ENCODE measurements at places on chromosomes 4 and X.

GRCh38 chrX:13470685-13470977 lies 98.8 kb upstream of the EGFL6 start:
- no peak for DNase-seq

DNA sequence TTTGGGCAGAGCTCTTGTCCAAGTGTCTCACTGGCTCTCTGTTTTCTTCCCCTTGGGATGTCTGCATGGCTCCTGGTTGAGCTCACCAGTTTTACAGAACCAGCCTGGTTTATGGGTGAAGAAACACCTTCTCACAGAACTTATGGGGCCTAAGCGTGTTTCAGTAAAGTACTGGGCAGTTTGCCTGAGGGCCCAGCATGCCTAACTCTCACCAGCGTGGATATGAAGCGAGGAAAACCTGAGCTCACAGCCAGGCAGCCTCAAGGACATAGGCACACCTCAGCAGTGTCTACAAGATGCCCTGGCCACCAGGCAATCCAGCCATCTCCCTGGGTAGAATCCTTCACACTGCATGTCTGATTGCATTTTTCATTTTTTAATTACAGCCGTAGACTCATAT lies 9.2 kb downstream of the NHSL2 start:
- DNase-seq, result no peak

DNA sequence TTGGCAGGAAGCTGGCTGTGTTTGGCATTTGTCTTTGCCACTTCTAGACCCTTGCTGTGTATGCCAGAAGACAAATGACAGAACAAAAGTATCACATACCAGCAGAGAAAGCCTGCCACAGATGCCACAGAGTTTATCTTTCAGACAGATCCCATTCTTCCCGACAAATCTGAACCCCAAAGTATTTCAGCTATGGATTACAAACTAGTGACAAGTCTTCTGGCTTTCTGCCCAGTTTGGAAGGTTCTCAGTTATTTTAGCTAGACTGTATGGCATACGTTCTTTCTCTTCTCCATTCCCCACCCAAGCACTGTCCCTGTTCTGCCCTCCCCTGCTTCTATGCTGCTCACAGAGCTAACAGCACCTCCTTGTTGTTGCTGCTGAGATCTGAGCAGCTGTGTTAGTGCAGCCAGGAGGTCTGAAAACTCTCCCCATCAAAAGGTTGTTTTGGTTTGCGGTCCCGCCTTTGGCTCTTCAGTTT lies 236.7 kb downstream of the FRAS1 start:
- DNase-seq, result no peak

DNA sequence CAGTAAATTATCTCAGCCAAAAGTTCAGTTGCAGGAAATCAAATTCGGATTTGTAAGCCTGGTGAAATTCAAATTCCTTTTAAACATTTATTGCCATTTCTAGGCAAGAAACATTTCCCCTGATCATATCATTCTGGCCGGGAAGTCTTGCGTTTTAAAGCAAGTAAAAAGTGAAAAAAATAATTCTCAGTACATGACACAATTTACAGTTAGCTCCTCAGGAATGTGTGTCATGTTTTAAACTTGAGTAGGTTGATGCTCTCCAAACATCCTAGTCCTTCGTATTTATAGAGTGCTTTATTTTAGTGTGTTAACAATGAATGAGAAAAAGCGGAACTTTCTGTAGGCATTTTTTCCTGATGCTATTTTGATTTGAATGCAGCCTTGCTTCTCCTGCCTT lies 158.3 kb upstream of the SCML1 start:
- no peak for DNase-seq

- no peak for DNase-seq
These were observed 22.9 kb downstream of the PABPC4L start for GRCh38 chr4:134178706-134179105.

GRCh38 chr4:77699731-77700210 lies 94.2 kb downstream of the CXCL13 start:
- DNase-seq, result no peak

- DNase-seq, result no peak
These were observed 36.9 kb downstream of the INTS6L start for GRCh38 chrX:135557344-135557743.

GRCh38 chrX:79400623-79401022 lies 33.5 kb upstream of the ITM2A start:
- no peak for DNase-seq

DNA sequence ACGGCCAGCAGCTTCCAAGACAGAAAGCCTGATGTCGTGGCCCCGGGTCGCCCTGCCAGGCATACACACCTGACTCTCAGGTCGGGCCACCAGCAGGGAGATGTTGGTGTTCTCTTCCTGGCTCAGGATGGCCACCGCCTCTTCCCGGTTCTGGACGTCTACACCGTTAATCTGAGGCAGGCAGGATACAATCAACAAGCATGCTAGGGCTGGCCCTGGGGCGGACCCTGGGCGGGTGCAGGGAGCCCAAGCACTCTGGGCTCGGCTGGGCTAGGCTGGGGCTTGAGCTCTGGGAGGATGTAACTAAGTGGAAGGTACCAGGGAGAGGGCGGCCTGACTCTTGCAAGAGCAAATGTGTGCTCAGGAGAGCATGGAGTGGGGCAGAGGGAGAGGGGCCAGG lies 11.0 kb downstream of the SSR4 start:
- DNase-seq, result no peak

DNA sequence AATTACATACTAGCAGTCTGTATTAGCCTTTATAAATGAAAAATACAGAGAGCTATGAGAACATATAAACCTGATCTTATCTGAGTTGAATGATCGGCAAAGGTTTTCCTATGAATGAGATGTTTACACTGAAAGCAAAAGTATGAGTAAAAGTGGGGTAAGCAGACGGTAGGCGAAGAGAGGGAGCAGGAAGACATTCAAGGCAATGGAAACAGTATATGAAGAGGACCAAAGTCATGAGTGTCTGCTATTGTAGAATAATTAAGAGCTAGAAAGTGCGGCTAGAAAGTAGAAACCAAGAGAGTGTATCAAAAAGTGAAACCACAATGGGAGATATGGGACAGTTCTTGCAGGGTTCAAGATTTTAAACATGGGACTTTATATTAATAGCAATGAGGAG lies 67.0 kb upstream of the TMLHE start:
- DNase-seq, result no peak

DNA sequence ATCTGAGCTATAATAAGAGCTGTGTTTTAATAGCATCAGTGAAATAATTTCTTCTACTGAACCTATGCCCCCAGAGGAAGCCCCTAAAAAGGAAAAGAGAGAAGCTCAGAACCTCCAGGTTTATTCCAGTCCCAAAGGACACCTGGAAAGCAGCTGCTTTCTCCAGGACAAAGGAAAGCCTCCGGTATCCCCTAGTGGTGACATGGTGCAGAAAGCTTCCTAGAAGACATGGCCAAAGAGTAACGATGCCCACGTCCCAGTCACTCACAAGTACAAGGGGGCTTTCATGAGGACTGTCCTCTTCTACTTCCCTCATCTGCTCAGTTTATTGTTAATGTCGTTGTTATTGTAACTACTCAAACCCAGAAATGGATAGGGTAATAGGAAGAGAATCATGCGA lies 343.9 kb downstream of the UNC5C start:
- no peak for DNase-seq

- DNase-seq, result no peak
These were observed 1527.8 kb downstream of the STIM2 start for GRCh38 chr4:28388471-28388870.

DNA sequence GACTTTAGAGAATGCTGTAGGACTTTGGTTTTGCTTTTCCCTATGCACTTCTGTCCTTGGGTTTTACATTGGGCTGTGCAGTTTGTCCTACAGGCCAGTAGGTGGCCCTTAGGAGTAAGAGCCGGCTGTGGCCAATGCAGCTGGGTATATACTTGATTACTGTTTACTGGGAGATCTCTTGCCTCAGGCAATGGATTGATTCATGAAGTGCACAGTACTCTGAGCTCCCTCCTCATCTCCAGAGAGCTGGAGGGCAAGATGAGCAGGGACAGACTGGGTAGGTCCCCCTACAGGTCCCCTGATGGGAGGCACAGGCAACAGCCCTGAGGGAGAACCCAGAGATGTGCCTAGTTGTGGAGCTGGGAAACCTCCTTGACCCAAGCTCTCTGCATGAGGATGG lies 103.8 kb upstream of the QRFPR start:
- DNase-seq, result no peak

GRCh38 chrX:48465336-48465933 lies 4.6 kb downstream of the SLC38A5 start:
- DNase-seq, result no peak

GRCh38 chr4:107255596-107255995 lies 219.5 kb upstream of the DKK2 start:
- no peak for DNase-seq

DNA sequence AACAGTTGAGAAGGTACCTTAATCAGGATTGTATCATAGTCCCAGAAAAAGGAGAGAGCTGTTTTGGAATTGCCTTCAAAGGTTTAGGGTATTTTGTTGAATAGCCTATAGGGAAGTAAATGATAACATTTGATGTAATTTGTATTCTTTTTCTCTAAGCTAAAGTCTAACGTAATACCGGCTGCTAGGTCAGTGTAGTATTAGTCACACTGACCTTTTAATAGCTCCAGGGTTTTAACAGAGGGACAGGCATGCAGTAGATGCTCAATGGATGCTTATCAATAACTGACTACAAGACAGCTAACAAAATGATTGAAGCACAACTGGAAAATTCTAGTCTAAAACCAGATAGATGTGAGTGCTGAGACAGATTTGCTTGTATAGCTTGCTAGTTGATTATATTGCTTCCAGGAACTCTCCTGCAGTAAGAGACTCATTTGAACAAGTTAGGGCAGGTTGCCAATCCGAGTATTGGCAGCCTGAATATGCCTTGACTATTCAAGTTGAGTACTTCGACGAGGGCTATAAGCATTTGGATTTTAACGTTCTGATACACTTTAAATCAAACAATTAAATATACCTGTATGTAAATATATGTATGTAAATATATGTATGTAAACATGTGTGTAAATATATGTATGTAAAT lies 16.5 kb upstream of the PNPLA4 start:
- no peak for DNase-seq

- DNase-seq, result no peak
These were observed 185.9 kb downstream of the SHROOM3 start for GRCh38 chr4:76620723-76621468.

DNA sequence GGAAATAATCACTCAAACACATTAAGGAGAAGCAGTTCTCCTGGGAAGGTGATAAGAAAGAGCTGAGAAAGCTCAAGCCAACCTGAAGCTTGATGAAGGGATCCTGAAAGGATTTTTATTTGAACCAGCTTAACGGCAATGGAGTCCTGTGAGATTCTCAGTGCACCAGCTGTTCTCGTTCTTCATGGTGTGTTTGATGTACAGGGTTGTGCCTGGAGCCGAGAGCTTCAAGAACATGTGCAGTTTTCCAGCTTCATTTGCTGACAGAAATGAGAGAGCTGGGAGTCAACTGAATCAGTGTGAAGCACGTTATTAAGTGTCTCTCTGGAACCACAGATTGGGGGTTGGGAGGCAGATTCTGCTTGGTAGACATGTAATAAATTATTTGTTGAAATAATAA lies 115.7 kb downstream of the ANKRD50 start:
- DNase-seq, result no peak

- DNase-seq, result no peak
These were observed 392.2 kb downstream of the PPP1R2C start for GRCh38 chrX:42385730-42386129.

DNA sequence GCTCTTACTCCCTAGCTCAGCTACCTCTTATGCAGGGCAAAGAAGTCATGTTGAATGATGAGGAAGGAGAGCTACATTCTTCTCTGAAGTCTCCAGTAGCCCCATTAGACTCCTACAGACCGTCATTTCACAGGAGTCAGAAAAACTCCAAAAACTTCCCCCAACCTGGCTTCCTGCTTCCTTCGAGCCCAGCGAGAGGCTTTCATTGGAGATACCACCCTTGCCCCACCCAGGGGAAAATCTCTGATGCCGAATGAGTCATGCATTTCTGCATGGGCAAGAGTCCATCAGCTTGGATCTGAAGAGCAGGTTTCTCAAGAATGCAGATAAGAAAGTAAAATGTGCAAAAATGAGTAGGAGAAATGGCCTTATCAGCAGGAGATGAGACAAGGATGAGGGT lies 53.0 kb downstream of the ARSF start:
- DNase-seq, result no peak

GRCh38 chr4:185322803-185323202 lies 72.9 kb downstream of the LRP2BP start:
- DNase-seq, result no peak

GRCh38 chr4:78721747-78722146 lies 54.4 kb upstream of the BMP2K start:
- DNase-seq, result no peak

- DNase-seq, result no peak
These were observed 5.4 kb upstream of the SORBS2 start for GRCh38 chr4:185817403-185817818.

GRCh38 chr4:173214231-173214630 lies 45.6 kb downstream of the GALNT7 start:
- DNase-seq, result no peak

GRCh38 chrX:69535661-69536060 lies 31.5 kb downstream of the NALF2 start:
- no peak for DNase-seq

Data from T-helper 1 cell (primary cell).